ENCODE measurements at places on chromosomes 12 and 14.

DNA sequence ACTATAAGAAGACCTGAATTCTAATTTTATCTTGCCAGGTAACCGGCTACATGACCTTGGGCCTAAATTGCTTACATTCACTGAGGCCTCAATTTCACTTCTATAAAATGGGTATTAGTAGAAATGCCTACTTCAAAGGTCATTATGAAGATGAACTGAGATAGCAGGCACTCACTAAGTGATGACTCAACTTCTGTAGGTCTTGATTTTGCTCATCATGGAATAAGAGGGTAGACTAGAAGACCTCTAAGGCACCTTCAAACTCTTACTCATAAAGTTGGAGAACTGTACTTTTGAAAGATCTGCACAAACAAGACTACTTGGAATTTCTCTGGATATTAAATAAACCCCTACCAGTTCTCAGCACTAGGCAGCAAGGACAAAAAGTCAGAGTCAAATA lies 39.3 kb upstream of the FRMD6 start:
- DNase-seq = no peak

GRCh38 chr12:52423661-52424500 lies 10.3 kb downstream of the KRT75 start:
- no peak for DNase-seq

DNA sequence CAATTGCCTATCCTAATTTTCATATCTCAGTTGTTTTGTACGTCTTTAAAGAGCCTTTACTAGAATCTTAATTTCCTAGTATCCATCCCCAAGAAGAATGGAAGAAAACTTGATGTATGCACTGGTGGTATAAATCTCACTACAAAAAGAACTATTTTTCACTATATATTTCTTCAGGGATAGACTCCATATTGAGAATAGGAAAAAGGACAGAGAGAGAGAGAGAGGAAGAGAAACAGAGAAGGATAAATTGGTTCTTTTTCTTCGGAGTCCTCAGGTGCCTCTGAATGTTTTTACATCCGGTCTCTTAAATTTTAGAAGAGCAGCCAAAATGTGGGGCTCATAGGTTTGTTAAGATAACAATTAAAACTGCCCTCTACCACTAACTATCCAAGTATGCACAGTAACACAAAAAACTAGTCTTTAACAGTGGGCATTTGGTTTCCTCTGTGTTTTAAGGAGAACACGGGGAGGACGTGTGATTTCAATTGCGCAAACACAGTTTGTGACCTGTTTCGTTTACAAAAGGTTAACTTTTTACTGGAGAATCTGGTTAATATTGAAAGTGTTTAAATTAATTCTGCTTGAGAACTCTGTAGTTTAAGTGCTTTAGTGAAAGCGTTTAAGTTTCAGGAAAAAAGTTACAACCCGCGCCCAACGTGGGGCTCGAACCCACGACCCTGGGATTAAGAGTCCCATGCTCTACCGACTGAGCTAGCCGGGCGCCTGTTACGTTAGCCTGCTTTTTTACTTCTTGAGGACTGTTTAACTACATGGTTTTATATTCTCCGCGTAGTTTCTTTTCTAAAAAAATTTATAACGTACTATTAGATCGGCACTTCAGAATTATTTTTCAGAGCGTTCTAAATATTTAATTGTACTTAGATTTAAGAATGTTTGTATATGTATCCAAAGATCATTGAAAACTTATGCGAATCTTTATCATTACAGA lies 5.1 kb upstream of the PSMA3 start:
- peak; percentile 55 for DNase-seq

DNA sequence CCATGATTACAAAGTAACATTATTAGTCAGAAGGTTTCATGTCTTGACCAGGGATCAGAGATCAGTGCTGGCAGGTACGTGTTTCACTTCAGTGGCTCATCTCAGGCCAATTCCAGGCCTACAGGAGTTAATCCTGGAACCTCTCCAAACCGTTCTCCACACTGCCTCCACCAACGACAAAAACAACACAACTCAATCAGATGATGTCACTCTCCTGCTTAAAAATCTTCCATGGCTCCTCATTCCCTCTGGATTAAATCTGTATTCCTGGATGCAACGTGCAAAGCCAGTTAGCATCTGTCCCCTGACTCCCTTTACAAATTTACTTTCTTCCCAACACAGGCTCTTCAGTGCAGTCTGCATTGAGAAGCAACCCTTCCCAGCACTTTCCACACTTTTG lies 34.3 kb upstream of the TXNRD1 start:
- no peak for DNase-seq
